ENCODE measurements at places on chromosomes 16 and 17. TPM values are rescaled to one million over a fixed set of nuclear protein-coding genes. Genes with fewer than 3 reads are reported as not detected.

- DNase-seq, result no peak
Measured at GRCh38 chr17:41602524-41602923, 10.0 kb downstream of the KRT16 start.

G6PC1 gene
- not detected for total RNA-seq

DNA sequence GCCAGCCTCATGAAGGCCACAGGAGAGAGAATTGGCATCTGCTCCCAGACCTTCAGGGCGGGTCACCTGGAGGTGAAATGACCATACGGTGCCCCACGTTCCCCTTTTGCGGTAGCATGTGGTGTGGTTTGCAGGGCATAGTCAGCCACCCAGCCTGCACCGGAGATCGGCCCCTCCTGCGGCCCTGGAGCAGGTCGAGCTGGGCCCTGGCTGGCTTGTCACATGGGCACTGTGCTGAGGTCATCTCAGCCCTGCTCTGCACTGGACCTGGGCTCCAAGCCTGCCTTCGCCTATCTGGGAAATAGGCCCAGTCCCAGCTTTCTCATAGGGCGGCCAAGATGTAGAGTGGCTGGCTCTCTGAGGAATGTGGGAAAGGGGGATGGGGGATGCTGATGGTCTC is 16.2 kb downstream of the GSE1 start:
- no peak for DNase-seq

CALCOCO2 gene
- total RNA-seq, result 11.0 TPM

- DNase-seq, result no peak
Measured at GRCh38 chr16:63975669-63976068, 1146.2 kb downstream of the CDH11 start.

GRCh38 chr17:74943808-74944522 is 8.3 kb downstream of the OTOP3 start:
- DNase-seq, result no peak

- peak; percentile 52 for DNase-seq
Measured at GRCh38 chr17:37802712-37803416, 58.0 kb upstream of the HNF1B start.

GRCh38 chr17:77395501-77396048 is 254.8 kb downstream of the SEC14L1 start:
- no peak for DNase-seq

EME2 gene
- total RNA-seq, result 10.1 TPM

GRCh38 chr16:14455573-14455972 is 174.5 kb downstream of the PARN start:
- no peak for DNase-seq

KRT12 gene
- total RNA-seq, result not detected

KRTAP2-3 gene
- not detected for total RNA-seq

DHRS7C gene
- not detected for total RNA-seq

GRCh38 chr16:78292844-78293380 is 193.5 kb downstream of the WWOX start:
- DNase-seq, result no peak

ADAD2 gene
- total RNA-seq, result not detected

DNA sequence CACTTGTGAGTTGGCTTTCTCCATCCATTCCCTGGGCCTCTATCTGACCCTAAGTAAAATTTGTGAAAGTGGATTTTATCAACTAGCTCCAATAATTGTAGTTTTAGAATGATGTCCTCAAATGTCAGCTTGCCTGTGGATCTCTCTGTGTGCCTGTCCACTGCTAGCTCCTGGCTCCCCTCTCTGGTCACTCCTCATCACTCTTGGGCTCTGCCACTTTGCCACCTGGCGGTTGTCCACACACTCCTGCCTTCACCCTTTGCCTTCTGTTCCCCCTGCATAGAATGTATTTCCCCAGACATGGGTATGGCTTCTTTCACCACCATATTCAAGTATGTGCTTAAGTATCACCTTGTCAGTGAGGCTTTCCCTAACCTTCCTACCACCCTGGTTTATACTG is 19.8 kb downstream of the ANKFN1 start:
- DNase-seq, result no peak

ICAM2 gene
- total RNA-seq, result 5.0 TPM

DNA sequence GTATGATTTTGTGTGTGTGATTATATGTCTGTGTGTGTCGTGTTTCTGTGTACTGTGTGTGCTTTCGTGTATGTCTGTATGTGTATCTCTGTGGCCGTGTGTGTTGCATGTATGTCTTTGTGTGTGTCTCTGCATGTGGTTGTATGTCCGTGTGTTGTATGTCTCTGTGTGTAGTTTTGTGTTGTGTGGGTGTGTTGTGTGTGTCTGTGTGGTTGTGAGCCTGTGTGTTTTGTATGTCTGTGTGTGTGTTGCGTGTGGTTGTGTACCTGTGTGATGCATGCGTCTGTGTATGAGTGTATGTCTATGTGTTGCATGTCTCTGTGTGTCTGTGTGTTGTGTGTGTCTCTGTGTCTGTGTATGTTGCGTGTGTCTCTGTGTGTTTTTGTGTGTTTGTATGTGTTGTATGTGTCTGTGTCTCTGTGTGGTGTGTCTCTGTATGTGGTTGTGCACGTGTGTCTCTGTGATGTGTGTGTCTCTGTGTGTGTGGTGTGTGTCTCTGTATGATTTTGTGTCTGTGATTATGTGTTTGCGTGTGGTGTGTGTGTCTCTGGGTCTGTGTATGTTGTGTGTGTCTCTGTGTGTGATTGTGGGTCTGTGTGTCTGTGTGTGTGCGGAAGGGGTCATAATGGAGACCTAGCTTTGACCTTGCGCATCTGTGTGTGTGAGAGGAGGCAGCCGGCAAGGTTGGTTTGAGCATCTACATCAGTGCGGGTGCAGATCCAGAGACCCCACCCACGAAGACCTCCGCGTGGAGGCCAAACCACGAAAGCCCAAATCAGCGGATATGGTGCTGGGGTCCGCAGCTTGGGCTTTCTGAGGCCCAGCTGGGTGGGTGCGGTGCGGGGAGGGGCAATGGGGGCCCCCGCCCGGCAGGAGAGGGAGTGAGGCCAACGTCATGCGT is 212.6 kb upstream of the GSE1 start:
- DNase-seq, result no peak

- DNase-seq, result peak; percentile 63
Measured at GRCh38 chr17:72682605-72683004, 409.9 kb downstream of the SLC39A11 start.

DNA sequence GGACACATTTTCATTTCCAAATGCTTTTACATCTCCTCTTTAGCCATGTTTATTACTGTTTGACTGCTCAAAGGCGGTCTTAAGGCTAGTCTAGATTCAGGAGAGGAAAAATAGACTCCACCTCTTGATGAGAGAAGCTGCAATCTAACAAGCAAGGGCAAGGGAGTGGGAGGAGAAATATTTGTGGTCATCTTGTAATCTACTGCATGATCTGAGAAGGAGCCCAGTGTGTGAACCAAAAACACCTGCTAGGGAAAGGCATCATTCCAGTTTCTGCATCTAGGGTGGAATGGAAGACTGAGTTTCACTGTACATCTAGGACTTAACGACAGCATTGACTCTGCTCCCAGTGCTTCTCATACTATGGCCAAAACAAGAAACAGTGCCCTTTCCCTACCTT is 232.2 kb upstream of the HS3ST3A1 start:
- no peak for DNase-seq

- DNase-seq, result no peak
Measured at GRCh38 chr16:25941800-25942499, 250.2 kb downstream of the HS3ST4 start.

GRCh38 chr17:66582373-66583111 is 252.4 kb upstream of the CACNG5 start:
- no peak for DNase-seq

CDH8 gene
- total RNA-seq, result not detected

- DNase-seq, result peak; percentile 70
Measured at GRCh38 chr17:57480438-57481196, 224.3 kb downstream of the MSI2 start.

DNA sequence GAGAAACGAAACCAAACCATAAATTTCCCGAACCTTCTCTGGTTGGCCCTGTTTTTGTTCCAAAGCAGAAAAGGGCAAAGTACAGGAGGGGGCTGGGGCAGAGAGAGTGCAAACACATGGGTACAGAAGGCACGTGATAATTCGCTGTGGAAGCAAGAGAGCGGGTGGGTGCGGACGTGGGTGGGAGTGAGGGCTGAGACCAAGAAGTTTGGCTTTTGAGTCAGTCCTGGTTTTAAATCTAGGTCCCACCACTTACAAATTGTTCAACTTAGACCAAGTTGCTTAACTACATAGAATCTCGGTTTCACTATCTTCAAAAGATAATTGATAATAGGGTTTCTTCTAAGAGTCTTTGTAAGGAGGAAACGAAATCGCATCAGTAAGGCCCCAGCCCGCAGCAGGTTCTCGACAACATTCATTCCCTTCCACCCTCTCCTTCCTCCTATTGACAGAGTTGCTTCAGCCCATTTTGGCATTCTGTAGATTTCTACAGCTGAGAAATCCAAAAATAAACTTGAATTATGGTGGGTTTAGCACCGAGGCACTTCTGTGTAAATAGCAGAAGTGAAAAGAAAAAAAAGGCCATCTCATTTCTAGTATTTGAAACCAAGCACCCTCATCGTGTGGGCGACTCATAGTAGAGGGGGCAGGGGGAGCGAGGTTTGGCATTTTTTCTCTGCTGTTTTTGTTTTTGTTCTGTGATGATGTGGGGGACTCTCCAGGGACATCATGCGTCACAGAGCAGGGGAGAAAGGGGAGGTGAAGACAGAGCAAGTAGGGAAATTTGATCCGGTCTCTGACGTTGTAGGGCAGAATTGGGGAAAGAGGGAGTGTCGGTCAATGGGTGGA is 33.6 kb upstream of the CCR7 start:
- peak; percentile 22 for DNase-seq

- DNase-seq, result peak; percentile 59
Measured at GRCh38 chr16:22353191-22353919, 21.1 kb downstream of the CDR2 start.

EEF2K gene
- total RNA-seq, result 7.9 TPM

DNA sequence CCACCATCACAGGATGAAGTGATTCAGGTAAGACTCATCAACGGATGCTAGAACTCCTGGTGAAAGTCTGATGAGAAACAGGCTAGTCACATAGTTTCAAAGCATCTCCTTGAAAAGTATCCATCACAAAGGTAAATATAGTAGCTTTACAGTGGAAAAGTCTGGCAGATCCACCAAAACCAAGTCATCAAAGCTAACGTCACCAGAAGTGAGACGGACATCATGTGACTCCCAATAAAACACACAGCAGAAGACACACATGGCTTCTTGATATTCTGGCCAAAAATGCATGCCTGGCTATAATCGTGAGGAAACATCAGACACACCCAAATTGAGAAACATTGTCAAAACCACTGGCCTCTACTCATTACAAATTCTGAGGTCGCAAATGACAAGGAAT is 17.9 kb upstream of the TRPV3 start:
- peak; percentile 32 for DNase-seq

PRSS53 gene
- total RNA-seq, result 1.2 TPM

DNA sequence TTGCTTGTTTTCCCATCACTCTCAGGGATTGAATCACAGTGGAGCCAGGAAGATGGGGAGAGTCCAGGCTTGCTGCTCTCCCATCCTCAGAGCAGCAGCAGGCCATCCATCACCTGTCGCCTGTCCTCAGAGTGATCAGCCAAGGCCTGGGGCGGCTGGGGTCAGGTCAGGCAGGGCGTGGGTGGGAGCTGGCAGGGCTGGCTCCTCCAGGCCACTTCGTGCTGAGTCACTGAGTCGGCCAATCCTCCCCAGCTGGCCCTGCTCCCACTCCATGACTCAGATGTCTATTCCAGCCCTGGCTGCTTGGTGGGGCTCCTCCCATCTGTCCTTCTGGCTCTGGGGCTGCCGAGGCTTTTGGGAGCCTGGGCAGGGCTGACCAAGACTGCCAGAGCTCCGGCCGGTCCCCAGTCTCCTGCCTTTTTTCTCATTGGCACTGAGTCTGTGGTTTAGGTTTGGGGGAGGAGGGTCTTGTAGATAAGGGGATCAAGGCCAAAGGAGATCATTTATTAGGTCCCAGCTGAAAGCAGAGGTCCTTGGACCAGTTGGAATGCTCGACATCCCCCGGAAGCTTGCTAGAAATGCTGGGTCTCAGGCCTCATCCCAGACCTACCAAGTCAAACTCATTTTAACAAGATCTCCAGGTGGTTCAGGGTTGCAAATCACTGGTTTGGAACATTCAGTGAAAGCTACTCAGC is 72.7 kb downstream of the ABCC1 start:
- DNase-seq, result peak; percentile 98

EPN3 gene
- total RNA-seq, result not detected

- no peak for DNase-seq
Measured at GRCh38 chr17:13363771-13364170, 238.0 kb downstream of the HS3ST3A1 start.

DNA sequence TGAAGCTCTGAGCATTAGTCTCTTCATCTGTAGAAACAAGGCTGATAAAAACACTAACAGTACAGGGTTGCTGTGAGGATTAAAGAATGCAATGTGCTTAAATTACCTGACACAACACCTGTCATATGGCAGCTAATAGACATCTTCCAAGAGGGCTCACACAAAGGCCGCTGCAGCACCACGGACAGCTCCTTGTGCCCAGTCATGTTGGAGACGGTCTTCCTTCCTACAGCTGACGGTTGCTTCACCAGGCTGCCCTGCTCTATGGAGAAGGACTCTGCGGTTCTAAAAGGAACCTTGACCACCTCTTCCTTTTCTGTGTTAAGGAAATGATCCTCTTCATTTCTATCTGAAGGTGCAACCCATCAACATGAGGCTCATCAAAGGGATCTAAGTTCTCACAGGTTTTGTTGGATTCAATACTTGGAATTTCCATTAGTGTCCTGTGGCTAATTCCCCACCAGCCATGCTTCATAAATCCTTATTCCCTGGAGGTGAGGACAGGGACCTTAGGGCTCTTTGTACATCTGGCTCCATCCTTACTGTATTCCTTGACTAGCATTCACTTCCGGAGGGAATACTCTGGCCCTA is 138.9 kb upstream of the CES5A start:
- peak; percentile 28 for DNase-seq

- no peak for DNase-seq
Measured at GRCh38 chr16:49277766-49278566, 3.7 kb downstream of the CBLN1 start.

DNA sequence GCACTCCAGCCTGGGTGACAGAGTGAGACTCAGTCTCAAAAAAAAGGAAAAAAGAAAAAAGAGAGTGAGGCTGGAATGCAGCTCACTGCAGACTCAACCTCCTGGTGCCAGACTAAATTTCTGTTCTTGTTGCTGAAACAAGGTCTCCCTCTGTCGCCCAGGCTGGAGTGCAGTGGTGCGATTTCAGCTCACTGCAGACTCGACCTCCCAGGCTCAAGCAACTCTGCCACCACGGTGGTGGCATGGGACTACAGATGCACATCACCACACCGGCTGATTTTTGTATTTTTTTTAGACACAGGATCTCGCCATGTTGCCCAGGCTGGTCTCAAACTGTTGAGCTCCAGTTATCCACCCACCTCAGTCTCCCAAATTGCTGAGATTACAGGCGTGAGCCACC is 34.6 kb downstream of the TRIM25 start:
- DNase-seq, result no peak

CLDN6 gene
- total RNA-seq, result not detected

GRCh38 chr16:83044589-83044988 is 417.8 kb downstream of the CDH13 start:
- DNase-seq, result no peak

SPEM2 gene
- not detected for total RNA-seq

RDM1 gene
- total RNA-seq, result 4.3 TPM

All from Daoy (cell line).